ENCODE measurements at places on chromosomes 5 and 9.

DNA sequence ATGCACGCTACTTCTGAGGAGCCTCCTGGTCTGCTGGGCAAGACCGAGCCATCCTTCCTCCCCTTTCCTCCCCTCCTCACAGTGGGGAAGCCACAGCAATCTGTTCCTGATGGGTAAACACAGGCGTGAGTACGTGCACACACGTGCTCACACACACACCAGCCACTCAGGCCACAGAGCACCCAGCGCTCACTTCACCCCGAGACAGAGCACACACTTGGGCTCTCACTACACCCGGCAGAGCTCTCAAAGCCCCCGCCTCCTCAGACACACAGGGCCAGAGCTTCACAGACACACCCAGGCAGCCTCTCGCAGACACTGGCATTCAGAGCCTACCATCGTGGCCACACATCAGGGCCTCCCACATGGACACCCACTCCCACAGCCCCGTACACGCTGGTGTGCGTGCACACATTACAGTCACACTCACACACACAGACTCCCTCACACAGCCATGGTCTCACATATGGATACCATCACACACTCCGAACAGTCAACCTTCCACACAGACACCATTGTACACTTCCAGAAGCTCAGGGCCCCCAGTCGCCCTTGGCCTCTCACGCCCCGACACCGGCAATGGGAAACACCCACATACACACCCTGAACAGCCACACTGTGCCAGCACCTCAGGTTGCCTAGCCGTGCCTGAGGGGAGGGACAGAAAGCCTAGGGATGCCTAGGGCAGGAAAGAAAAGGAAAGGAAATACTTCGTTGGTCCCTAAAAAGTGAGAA is 13.5 kb downstream of the CNTFR start:
- no peak for DNase-seq

DNA sequence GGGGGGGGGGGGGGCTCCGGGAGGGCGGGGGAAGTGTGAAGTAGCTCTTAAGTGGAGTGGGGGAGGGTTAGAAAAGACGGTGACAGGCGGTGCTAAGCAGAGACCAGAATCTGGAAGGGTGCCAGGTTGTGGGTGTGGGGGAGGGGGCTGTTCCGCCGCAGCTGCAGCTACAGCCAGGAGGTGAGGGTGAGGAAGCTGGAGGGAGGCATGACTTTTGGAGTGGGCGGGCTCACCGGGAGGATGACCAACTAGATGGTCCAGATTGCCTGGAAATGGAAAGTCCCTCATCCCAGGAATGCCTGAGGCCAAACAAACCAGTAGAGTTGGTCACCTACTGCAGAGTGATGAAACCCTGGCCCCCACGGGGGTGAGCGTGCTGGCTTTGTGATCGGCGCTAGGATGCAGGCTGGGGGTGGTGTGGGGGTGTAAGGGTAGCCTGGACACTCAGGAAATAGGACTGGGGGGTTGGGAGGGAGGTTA is 158.1 kb upstream of the SHB start:
- peak; percentile 46 for DNase-seq

- no peak for DNase-seq
Measured at GRCh38 chr5:59905188-59905587, 11.7 kb upstream of the PDE4D start.

DNA sequence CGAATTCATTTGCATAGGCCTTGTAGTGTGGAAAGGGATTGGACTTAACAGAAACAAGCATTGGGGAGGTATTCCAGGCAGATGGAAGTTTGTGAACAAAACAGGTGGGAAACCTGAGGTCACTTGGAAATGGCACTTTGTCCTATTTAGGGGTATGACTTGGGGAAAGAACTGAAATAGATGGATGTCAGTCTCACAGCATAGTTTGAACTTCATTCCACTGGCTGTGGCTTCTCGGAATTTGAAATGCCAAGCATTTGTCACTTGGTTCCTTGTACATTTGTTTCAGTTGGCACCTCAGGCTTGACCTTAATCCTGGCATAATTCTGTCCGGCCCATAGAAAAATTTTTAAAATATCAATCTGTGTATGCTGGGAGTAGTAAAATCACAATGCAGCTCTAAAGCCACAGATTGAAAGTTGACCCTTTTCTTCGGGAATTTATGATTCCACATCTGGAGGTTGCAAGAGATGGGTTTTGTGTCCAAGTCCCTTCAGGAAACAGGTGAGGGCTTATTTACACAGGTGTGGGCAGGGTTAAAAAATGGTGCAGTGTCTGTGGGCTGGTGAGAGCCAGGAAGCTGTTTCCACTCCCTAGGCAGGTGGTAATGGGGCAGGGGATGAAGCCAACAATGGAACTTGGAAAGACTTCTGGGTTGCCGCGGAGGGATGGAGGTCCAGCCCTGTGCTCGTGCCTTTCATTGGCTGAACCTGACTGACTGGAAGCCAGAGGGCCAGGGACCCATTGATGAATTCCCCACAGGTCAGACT is 39.2 kb upstream of the PDE8B start:
- no peak for DNase-seq

GRCh38 chr5:169064093-169064492 is 236.8 kb downstream of the SLIT3 start:
- DNase-seq, result no peak

GRCh38 chr5:154811653-154812465 is 38.5 kb downstream of the FAXDC2 start:
- DNase-seq, result peak; percentile 61

DNA sequence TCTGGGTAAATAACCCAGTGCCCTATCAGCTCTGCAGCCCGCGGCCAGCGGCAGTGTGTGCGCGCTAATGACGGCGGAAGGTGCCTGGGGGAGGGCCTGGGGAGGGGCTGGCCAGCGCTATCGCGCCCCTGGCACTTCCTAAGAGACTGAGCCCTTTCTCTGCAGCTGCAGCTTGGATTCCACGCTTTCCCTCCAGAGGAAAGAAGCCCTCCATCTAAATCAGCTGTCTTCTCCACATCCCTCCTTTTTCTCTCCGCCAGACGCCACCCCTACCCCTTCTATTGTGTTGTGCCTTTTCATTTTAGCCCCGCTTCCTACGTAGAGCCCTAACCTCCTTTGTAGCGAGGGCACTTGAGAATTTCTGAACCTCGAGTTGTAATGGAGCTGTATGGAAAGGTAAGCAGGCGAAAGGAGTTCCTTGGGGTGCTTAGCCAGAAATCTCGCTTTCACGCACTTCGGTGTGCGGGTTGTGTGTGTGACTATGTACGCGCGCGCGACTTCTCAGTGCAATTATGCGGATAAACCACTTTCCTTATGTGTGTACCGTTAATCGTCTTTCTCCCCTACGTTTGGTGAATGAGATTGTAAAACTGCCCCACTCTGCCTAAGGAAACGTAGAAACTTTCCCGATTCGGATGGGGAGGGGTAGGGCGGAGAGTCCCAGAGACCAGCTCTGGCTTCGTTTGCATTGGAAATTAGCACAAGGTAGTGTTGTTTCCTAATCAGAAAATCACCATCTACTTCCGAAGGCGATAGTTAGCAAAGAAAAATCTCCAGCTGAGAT is 664 bp upstream of the RAB3C start:
- no peak for DNase-seq

DNA sequence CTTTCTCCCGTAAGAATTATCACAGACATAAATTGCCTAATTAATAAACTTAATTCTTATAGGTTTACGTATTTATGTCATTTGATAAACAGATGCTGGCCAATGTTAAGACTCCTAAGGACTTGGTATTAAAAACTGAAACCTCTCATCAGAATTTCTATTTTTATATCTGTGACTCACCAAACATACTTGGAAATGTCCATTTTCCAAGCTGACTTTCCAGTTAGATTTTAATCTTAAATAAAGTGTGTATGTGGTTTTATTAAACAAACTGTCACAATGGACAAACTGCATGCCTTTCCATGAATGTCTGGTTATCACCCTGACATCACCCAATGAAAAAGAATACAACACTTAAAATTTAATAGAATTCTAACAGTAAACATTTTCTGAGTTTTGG is 12.6 kb upstream of the COL23A1 start:
- no peak for DNase-seq

- peak; percentile 20 for DNase-seq
Measured at GRCh38 chr9:70466976-70467561, 52.6 kb upstream of the KLF9 start.

- DNase-seq, result no peak
Measured at GRCh38 chr5:82850393-82850792, 226.8 kb downstream of the TMEM167A start.

DNA sequence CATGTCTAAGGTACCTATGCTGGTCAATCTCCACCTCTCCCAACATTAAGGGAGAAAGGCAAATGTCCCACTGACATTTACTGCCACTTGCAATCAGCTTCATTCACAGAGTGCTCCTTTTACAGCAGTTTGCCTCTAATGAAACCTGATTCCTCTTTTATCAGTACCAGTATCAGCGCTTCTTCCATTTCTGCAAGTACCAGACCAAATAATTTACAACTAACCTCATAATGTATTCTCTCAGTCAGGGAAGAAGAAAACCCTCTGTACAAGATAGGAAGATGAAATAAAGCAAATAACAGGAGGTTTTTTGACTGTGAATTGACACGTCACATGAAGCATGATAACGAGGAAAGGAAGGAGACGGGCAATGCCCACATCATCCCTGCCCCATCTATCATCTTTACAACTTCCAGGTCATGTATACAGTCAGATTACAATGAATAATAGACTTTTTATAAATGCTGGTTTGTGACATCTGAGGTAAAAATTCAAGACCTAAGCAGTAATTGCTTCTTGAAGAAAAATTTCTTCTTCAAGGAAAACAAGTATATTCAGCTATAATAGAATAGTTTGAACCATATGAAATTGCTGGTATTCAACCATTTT is 21.9 kb downstream of the ABITRAM start:
- no peak for DNase-seq

DNA sequence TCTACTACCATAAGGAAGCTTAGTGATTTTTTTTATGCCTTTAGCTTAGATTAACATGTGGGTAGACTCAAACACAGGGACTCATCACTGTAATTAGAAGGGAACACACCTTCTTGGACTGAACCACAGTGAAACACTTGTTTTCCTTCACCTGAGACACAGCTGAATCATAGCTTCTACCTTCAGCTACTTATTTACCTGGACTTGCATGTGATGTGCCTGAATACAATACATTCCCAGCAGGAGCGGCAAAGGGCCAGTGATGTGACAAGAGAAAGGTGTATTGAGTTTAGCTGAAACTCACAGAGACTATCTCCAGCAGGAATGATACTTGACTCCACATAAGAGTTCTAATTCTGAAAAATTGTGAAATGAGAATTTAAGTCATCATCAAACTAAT is 37.8 kb downstream of the GRAMD2B start:
- DNase-seq, result no peak

DNA sequence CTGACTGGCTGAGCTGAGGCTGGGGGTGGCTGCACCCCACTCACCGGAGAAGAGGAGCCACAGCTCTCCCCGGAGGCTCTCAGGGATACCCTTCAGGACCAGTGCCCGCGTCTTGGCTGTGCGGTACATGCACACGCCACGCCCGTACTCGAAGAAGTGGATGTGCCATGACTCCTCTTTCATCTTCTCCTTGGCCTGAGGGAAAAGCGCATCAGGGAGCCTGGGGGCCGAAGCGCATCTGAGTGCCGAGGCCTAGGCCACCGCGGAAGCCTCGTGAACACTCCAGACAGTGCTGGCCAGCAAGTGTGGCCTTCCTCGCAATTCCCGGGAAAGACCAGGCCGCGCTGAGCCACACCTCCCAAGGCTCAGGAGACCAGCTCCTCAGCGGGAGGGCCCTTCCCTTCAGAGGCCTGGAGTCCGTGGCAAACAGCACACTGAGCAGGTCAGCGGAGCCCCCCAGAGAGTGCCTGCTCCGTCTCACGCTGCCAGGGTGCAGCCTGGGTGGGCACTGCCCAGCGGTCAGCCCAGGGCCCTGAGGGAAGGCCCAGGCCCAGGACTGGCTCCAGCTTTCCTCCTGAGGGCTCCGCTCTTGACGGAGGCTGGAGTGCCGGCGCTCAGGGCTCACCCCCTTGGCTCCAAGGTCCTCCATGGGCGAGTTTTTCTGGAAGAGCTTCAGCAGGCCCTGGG is 20.5 kb upstream of the MRNIP start:
- DNase-seq, result no peak

GRCh38 chr5:7926720-7927119 is 57.8 kb downstream of the MTRR start:
- no peak for DNase-seq

DNA sequence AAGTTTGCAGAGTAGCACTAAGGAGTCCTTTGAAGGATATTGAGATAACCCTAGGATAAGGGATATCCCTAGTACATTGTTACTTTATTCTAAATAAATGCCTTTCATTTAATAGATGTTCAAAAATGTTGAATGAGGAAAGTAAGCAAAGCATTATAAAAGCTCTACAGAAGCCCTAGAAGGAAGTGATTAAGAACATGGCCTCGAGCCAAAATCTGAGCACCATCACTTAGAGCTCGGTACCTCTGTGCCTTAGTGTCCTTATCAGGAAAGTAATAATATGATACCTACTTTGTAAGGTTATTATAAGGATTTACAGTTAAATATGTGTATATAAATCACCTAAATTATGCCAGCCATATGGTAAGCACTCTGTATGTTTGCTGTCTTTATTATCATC is 242.6 kb downstream of the KIAA0825 start:
- no peak for DNase-seq

- no peak for DNase-seq
Measured at GRCh38 chr5:82221020-82221419, 57.1 kb downstream of the RPS23 start.

DNA sequence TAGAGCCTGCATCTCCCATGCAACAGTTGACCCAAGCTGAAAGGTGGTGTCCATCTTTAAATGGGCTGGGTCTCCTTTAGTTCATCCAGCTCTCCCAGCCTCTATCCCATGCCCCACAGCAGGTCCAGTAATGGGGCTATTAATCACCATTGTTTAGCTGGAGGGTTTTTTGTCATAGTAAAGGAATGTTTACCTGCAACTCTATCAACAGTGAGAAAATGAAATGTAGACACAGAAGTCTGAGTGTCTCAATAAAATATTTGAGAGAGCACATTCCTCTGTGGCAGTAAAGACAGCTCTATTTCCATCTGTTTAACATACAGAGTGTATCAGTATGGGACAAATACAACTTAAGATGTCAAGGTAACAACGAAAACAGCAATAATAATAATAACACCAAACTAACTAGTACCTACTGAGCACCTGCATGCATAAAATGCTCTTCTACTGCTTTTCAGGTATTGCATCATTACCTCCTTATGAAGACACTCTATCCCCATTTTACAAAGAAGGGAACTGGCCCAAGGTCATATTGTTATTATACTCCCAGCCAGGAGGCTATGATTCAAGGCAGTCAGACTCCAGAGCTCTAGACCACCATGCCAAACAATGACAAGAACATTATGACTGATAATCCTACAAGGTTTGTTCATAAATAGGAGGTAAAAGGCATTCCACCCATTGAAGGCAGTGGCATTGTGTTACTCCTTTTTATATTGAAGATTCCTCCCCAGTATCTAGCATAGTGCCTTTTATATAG is 21.0 kb upstream of the C5orf58 start:
- DNase-seq, result no peak

- DNase-seq, result peak; percentile 53
Measured at GRCh38 chr5:79020861-79021561, 35.9 kb upstream of the ARSB start.

- no peak for DNase-seq
Measured at GRCh38 chr5:82330530-82331270, 52.5 kb upstream of the RPS23 start.

- DNase-seq, result no peak
Measured at GRCh38 chr5:135050244-135050767, 16.3 kb upstream of the PITX1 start.

GRCh38 chr5:175104677-175105076 is 339.3 kb downstream of the DRD1 start:
- DNase-seq, result no peak

Data from activated CD4-positive, alpha-beta T cell treated with anti-CD3 and anti-CD28 coated beads, Interleukin-10, Interleukin-2, amounts not matched to agents 100 ng/mL and 50 ng/mL, durations not matched to agents 16 hours and 8 hours (primary cell).